H54 (cell line): ENCODE measurements at places on chromosomes 4 and X.

GRCh38 chrX:57984620-57985019, 74.4 kb upstream of the ZXDA start:
- no peak for DNase-seq

GRCh38 chr4:162878096-162878495, 288.6 kb downstream of the NAF1 start:
- no peak for DNase-seq

GRCh38 chrX:15170927-15171326, 99.0 kb downstream of the ASB9 start:
- DNase-seq: no peak

GRCh38 chr4:185212581-185212980, 3.2 kb downstream of the SNX25 start:
- DNase-seq: no peak

GRCh38 chrX:37785569-37785968, 5.7 kb downstream of the CYBB start:
- DNase-seq: no peak

DNA sequence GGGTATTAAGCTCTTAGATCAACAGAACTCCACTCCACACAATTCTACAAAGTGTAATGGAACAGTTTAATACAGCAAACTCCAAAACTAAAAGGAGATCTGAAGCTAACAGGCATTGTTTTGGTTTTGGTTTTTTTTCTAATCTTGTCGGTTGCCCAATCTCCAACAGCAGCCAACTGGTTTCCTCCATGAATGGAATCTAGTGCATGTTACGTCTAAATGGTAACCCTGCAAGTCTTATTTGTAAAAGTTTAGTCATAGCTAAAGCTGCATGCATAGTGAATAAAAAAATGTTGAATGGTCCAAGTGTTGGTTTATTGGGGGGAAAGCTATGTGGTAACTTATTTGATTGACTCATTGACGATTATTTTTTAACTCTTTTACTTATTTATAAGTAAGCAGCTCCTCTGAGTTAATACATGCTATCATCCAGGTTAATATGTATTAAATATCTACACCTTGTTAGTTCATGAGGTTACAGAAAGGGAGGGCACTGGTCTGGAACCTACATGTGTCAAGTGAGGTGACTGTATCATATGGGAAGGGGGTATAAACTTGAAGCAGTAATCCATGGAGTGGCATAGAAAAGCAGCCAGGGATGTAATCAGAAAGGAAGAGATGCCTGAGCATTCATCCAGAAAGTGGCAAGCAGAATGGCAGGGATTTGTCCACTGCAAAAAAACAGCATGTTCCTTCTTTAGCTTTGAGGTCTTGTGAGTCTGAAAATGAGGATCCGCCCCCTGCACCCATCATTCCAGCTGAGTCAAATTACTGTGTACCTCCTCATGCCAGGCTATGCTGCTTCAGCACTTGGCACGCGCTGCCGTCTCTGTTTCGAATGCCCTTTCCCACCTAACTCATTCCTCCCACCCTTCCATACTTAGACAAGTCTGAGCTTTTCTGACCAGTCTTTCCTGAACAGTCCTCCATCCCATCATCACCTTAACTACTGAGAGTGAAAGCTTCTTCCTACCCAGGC, 81.7 kb downstream of the PDGFC start:
- no peak for DNase-seq

DNA sequence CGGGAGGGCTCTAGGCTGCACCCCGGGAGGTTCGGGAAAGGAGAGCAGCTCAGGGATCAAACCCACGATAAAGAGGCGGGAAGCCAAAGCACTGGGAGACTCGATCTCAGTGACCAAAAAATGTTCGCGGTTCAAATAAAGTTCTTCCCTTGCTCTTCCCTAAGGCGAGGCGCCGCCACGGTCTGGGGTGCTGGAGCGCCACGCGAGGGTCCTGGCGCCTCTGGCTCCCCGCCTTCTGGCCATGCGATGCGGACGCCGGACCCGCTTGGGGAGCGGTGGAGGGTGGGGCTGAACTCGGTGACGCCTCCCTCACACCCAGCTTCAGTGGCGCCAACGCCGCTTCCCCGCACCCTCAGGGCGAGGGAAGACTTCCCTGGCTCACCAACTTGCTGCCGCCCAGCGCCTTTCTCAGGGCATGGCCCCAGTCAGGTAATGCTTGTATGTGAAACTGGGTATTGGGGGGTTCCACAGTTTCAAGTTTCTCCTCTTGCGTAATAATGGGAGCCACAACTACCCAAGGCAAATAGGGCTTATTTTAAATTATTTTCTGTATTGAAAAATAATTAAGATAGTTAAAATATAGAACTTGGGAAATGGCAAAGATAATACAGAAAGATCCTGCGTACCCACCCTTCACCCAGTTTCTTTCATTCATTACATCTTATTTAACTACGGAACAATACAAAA, at the start of gene QRFPR:
Gene QRFPR (minus strand): TSS at position 243 of the 687 bp plus-strand sequence. CDS start 371 bp downstream, outside the sequence.
- no peak for DNase-seq

DNA sequence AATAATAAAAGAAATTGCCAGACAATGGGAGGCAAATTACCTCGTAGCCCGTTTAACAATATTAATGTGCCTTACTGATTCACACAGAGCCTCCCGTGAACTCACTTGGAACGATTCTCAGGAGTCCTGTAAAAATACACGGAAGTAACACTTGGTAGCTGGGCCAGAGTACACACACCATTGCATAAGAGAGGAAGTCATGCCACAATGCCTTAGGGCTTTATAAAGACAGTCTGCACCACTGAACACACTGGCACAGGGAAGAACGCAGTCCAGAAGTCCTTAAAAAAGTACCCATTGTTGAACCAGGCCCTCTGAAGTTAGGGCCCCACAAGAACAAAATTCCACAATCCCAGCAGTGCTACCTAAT, 15.1 kb downstream of the SLC2A9 start:
- no peak for DNase-seq

- no peak for DNase-seq
Observed at GRCh38 chr4:95289028-95289634, 259.6 kb downstream of the UNC5C start.

GRCh38 chr4:52957220-52957686, 95.1 kb downstream of the RASL11B start:
- no peak for DNase-seq

DNA sequence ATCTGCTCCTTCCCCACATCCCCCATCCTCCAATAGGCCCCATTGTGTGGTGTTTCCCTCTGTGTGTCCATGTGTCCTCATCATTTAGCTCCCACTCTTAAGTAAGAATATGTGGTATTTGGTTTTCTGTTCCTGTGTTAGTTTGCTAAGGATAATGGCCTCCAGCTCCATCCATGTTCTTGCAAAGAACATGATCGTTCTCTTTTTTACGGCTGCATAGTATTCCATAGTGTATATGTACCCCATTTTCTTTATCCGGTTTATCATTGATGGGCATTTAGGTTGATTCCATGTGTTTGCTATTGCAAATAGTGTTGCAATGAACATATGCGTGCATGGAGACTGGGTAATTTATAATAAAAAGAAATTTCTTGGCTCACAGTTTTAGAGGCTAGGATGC, 31.5 kb downstream of the GRK4 start:
- no peak for DNase-seq

DNA sequence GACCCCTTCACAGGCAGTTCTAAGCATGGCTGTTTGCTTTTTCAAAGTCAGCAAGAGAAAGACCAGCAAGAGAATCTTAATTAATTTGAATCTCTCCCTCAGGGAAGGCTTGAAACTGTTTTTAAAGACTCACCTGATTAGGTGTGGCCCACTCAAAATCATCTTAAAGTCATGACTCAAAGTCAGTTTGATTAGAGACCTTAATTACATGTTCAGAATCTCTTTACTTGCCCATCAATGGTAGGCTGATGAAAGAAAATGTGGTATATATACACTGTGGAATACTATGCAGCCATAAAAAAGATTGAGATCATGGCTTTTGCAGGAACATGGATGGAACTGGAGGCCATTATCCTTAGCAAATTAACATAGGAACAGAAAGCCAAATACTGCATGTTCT, 247.5 kb upstream of the PRKX start:
- DNase-seq: no peak

DNA sequence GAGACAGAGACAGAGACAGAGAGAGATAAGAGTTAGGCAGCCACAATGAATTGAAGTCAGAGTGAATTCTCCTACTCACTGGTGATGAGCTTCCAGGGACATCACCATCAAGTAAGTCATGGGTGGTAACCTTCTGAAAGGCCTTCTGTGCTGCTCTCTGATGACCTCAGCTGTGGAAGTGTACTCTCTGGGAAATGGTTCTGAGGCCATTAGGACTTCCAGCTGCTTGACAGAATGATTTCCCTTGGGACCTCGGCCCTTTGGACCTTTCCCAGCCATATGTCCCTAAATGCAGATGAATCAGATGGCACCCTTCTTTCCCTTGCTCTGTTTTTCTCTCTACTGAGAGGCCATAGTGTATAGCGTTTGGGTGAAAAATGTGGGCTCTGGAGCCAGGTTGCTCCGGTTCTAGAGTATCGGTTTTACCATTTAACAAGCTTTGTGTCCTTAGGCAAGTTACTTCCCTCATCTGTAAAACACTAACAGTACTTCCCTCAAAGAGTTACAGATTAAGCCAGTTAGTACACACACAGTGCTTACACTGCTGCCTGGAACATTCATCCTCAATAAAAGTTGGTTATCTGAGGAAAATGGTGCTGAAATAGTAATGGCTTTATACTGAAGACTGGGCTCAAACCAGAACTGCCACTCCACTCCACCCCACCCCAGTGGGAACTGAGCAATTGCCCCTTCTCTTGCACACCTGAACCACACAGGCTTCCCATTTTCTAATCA, 7.6 kb downstream of the SEPTIN11 start:
- no peak for DNase-seq

DNA sequence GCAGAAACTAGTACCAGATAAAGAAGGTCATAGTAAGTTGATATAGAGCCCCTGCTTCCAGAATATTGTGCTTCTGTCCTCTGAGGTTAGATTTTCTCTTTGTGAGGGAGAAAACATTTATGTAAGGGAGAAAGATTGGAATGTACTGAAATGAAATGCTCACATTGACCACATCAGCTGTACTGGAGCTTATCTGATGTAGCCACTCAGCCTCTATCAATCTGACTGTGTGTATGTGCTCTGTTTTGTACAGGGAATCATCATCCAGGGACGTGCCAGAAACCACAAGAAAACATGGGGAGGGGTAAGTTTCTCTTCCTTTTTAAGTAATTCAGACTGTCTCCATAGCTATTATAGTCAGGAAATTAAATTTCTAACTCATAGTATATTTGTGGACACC, 56.8 kb downstream of the PRRG1 start:
- DNase-seq: no peak

DNA sequence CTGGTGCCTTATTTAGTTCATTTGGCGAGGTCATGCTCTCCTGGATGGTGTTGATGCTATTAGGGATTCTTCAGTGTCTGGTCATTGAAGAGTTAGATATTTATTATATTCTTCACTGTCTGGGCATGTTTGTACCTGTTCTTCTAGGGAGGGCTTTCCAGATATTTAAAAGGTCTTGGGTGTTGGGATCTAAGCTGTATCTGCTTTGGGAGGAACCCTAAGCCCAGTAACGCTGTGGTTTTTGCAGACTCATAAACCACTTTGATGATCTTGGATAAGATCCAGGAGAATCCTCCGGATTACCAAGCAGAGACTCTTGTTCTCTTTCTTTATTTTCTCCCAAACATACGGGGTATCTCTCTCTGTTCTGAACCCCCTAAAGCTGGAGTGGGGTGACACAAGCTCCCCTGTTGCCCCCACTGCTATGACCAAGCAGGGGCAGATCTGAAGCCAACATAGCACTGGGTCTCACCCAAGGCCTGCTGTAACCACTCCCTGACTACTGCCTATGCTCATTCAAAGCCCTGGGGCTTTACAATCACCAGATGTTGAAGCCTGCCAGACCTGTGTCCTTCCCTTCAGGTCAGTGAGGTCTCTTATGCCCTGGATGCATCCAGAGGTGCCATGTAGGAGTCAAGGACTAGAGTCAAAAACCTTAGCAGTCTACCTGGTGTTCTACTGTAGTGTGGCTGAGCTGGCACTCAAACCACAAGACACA, 187.6 kb downstream of the GUCY2F start:
- DNase-seq: no peak

DNA sequence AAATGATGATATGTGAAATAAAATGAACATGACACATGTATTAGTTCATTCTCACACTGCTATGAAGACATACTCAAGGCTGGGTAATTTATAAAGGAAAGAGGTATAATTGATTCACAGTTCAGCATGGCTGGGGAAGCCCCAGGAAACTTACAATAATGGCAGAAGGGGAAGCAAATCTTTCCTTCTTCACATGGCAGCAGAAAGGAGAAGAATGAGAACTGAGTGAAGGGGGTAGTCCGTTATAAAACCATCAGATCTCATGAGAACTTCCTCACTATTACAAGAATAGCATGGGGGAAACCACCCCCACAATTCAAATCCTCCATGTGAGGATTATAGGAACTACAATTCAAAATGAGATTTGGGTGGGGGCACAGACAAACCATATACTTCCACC, 243.9 kb upstream of the GYPA start:
- DNase-seq: no peak

DNA sequence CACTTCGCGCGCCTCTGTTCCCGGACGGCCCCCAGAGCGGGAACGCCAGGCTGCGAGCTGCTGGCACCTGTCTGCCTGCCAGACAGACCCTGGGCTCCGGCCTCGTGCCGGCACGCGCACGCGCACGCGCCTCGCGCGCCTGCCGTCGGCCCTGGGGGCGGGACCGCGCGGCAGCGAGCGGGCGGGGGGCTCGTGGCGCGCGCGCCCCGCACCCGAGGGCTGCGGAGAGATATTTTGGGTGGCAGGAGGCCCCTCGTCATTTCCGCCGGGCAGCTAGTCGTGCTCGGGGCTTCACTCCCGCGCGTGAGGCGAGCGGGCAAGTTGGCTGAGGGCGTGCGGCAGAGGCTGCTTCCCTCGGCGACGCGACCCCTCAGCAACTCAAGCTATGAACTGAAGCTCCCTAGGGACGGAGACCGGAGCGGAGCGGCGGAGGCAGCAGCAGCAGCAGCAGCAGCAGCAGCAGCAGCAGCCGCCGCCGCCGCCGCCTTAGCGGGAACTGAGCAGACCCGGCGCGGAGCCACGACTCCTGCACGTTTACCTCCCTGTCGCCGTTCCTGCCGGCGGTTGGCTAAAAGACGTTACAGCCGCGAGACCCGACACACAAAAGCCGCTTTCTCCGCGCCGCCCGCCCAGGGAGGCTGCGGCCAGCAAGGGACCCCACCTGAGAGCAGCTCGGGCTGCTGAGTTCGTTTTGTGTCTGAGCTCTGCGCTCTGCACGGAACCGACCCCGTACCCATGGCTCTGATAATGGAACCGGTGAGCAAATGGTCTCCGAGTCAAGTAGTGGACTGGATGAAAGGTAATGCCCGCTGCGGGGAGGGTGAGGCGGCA, at the start of gene CNKSR2:
Gene CNKSR2 (plus strand): TSS at position 256 of the 831 bp plus-strand sequence. CDS start 480 bp downstream, at position 736.
- no peak for DNase-seq

GRCh38 chr4:142351958-142352357, 494.1 kb downstream of the INPP4B start:
- DNase-seq: no peak

DNA sequence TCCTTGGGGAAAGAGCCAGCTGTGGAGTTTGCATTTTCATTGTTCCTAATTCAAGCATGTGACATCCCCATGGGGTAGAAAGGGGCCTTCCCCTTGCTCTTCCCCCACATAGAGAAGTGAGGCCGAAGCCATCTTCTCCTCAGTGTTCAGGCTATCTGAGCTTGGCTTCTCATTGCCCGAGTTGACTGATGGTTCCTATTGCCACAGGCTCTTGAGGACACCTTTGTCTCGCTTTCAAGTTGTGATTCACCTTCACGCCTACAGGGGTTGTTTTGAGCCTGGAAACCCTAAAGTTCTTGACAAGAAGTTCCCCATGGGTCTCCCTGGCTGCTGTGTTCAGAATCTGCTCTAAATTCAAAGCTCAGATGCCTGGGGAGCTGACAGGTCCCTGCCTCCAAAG, 25.0 kb downstream of the CCNQ start:
- DNase-seq: no peak
